ENCODE measurements at places on chromosomes 16 and 17. TPM values are rescaled to one million over a fixed set of nuclear protein-coding genes. Genes with fewer than 3 reads are reported as not detected.

DNA sequence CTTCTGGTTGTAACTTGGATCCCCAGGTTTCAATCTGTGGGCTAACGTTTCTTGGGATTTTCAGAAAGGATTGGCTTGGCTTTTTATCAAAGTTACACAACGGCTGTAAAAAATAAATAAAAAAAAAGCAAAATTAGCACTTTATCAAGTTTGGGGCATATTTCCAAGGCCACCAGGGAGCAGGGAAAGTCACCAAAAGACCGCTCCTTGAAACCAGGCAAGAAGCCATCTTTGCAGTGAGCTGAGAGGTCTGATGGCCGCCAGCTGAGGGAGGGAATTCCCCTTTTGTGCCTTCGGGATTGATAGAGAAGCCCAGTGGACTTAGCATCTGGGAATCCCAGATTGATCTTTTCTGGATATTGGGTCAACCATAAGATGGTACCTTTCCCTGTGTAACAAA lies 192.2 kb downstream of the WWOX start:
- no peak for DNase-seq

DNA sequence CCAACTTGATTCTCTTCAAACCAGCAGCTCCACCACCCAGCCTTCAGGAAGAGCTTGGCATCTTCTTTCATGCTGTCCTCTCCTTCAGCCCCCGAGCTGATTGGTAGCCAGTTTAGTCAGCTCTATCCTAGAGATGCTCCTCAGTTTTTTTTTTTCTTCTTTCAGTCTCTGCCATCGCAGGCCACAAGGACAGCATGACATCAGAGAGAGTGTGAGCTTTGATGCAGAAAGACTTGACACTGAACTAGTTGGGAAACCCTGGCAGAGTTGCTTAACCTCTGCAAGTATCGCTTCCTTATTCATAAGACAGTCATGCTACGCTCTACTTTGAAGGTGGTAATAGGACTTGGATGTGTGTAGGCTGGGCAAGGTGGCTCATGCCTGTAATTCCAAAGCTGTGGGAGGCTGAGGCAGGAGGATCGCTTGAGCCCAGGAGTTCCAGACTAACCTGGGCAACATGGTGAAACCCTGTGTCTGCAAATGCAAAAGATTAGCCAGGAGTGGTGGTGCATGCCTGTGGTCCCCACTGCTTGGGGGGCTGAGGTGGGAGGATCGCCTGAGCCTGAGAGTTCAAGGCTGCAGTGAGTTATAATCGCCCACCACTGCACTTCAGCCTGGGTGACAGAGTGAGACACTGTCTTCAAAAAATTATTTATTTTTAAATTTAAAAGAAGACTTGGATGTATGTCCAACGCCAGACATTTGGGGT lies 2.6 kb downstream of the CD300LB start:
- no peak for DNase-seq

CENPX gene
- total RNA-seq = 29.2 TPM

DNA sequence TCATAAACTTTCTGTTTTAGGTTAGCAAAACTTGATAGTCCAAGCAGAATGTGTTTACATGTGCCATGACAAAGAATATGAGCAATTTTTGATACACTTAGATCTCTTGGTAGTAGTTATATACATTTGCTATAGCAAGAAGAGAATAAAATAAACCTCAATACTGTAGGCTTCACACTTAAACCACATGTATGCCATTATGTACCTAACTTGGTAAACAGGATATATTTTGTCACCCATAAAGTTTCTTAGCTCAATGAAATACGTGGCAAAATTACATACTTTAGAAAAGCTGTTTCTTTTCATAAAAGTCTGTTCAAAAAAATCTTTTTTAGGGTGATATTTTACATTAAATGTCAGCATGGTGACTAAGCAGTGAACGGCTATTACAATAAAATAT lies 184.7 kb downstream of the MYO1D start:
- no peak for DNase-seq

CD300LB gene
- total RNA-seq = not detected

- DNase-seq = no peak
Observed at GRCh38 chr17:9364837-9365430, 210.7 kb downstream of the STX8 start.

OR4D1 gene
- under 0.01 TPM for total RNA-seq

- no peak for DNase-seq
Observed at GRCh38 chr17:8327303-8327649, 12.4 kb upstream of the ODF4 start.

DNA sequence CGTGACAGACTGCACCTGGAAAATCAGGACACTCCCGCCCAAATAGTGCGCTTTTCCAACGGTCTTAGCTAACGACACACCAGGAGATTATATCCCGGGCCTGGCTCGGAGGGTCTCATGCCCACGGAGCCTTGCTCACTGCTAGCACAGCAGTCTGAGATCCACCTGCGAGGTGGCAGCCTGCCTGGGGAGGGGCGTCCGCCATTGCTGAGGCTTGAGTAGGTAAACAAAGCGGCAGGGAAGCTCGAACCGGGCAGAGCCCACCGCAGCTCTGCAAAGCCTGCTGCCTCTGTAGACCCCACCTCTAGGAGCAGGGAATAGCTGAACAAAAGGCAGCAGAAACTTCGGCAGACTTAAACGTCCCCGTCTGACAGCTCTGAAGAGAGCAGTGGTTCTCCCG lies 5.1 kb downstream of the GALNS start:
- no peak for DNase-seq

TEKT1 gene
- total RNA-seq = 1.2 TPM

LRRC46 gene
- total RNA-seq = not detected

DNA sequence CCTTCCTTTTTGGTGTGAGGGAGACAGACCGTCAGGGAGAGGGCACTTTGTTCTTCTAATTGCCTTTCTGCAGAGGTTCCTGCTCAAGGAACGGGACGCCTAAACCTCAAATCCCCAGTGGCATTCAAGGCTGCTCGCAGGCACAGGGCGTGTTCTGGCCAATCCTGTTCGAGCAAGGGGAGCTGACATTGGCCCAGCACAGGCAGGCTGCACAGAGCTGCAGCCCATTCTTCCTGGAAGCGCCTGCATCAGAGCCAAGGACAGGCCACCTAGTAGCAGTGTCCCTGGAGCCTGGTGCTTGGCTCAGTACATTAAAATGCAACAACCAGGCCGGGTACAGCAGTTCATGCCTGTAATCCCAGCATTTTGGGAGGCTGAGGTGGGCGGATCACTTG lies 72.2 kb upstream of the CREBBP start:
- DNase-seq = no peak

- DNase-seq = no peak
Observed at GRCh38 chr17:3985846-3986245, 21.6 kb upstream of the ATP2A3 start.

GFOD2 gene
- 51.5 TPM for total RNA-seq
